ENCODE measurements at places on chromosomes 12 and 14. TPM values are rescaled to one million over a fixed set of nuclear protein-coding genes. Genes with fewer than 3 reads are reported as not detected.

- DNase-seq = no peak
Measured at GRCh38 chr12:9341260-9341585, 133.0 kb upstream of the PZP start.

- no peak for DNase-seq
Measured at GRCh38 chr12:132076711-132077110, 67.4 kb downstream of the DDX51 start.

DNA sequence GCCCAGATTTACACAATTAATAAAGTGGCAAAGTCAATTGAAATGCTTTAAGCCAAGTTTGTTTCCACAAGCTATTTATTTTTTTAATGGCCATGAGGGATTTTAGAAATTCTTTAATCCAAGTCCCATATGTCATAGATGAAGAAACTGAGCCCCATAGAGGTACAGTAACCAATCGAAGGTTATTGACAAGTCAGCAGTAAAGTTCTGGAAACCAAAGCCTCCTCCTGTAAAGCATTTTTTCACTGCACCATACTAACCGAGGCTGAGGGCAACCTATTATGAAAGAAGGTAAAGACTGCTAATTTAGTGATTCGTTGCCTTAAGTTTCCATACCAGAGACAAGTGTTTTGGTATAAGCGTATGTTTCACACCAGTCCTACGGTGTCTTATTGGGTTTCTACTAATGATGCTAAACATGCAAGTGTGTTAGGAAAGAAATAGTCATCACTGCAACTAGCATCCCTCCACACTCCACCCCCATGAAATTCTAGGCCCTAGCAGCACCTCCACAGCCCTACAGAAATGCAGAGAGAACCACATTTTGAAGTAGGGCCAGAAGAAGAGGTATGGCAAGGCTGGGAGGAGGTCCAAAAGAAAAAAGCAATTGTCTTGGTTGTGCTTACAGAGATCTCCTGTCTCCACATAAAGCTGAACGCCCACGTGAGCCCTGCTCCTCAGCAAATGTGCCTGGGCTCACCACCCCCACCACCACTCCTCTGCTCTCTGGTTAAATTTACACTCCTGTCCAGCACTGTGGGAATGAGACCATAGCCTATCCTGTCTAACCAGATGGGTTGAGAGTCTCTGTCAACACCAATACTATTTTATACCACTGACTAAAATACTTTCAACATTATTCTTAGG, 271.1 kb upstream of the G2E3 start:
- no peak for DNase-seq

- no peak for DNase-seq
Measured at GRCh38 chr12:57621497-57622292, 10.5 kb downstream of the ARHGEF25 start.

DNA sequence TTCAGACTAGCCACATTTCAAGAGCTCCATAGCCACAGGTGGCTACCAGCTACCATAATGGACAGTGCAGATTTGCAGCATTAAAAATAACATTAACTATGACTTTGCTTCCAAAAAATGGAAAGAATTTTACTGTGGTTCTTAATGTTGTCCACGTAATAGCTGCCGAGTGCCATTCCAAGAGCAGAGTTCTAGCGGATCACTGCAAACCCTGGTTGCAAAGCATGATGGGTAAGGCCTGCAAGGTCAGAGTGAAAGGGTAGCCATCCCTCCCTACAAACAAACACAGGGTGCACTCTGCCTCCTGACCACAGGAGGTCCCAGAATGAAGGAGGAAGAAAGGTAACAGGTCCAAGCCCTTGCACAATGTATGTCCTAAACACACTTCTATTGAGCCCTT, 157.6 kb downstream of the DPF3 start:
- no peak for DNase-seq

Gene SCN8A
- total RNA-seq = under 0.01 TPM

DNA sequence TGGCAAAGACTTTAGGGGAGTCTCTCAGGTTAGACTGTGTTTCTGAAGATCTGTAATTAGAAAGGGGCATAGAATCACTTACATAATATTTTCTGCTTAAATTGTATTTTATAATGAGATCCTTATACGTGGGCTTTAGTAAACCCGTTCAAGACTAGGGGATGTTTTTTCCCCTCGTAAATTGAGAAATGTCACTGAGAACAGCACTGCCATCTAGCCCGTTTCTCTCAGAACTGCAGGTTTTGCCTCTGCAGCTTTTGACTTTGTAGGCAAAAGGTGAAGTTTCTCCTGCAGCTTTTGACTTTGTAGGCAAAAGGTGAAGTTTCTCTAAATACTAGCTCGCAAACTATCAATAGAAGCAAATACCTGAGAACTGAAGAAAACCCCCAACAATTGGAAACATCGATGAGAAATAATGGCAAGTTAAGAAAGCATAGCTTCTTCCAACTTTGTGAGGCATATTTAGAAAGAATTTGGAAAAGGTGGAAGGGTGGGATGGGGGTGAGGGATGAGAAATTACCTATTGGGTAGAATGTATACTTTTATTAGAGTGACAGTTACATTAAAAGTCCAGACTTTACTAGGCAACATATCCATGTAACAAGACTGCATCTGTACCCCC, 9.9 kb upstream of the ASPG start:
- peak; percentile 10 for DNase-seq

Gene ASCL1
- total RNA-seq = not detected

Gene BCL2L2
- 31.7 TPM for total RNA-seq

Gene C12orf56
- 2.0 TPM for total RNA-seq

- no peak for DNase-seq
Measured at GRCh38 chr14:54815016-54815415, 87.6 kb downstream of the GCH1 start.

- DNase-seq = no peak
Measured at GRCh38 chr12:47741340-47741703, 16.0 kb upstream of the ENDOU start.

Gene SMOC1
- 10.8 TPM for total RNA-seq

GRCh38 chr14:28375295-28375694, 391.3 kb upstream of the FOXG1 start:
- peak; percentile 41 for DNase-seq

GRCh38 chr14:89702073-89702875, 252.3 kb downstream of the EFCAB11 start:
- DNase-seq = peak; percentile 7

DNA sequence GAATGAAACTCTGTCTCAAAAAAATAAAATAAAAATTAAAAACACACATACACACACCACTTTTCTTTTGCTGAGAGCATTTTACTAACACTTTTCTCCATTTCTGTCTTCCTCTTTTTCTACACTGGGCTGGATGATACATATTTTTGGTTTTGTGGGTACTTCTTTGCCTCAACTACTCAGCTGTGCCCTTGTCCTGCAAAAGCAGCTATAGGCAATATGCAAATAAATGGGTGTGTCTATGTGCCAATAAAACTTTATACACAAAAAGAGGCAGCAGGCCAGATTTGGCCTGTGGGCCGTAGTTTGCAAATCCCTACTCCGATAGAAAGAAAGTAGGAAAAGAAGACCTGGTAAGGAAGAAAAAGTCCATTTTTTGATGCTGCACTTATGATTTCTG, 6.5 kb downstream of the CLMN start:
- DNase-seq = no peak

Gene RTL1
- total RNA-seq = not detected
